ENCODE measurements at places on chromosomes 6 and 20.

- no peak for DNase-seq
These were observed 84.6 kb downstream of the FYN start for GRCh38 chr6:111788379-111789276.

GRCh38 chr6:51139950-51140385 lies 321.3 kb downstream of the TFAP2B start:
- DNase-seq: no peak

GRCh38 chr6:143141442-143141841 lies 80.8 kb downstream of the AIG1 start:
- DNase-seq: no peak

- no peak for DNase-seq
These were observed 5.0 kb upstream of the ADTRP start for GRCh38 chr6:11783524-11784064.

- no peak for DNase-seq
These were observed 172.4 kb upstream of the PDE10A start for GRCh38 chr6:165835410-165835851.

- peak; percentile 39 for DNase-seq
These were observed 5.1 kb downstream of the RREB1 start for GRCh38 chr6:7112741-7113313.

GRCh38 chr6:158649289-158650143 lies at the start of gene SYTL3:
TSS of gene SYTL3 (plus strand) at chr6:158650054. CDS start at chr6:158663269, 13,215 bp downstream.
- DNase-seq: peak; percentile 85

DNA sequence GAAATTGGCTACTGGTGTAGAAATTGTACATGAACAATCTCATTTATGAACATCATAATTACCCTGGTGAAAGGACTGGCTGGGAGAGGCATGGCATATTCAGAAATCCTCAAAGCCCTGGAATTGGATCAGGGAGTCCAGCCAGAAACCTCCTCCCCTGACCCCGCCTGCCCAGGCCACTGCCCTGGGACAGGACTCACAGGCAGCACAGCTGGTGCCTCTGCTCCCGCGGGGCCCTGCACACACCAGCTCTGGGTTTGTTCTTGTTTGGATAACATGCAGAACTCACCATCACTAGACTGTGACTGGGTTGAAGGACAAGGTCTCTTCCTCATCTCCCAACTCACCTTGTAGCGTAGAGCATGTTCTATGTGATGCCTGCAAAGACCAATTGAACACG lies 56.2 kb downstream of the AGPAT4 start:
- no peak for DNase-seq

DNA sequence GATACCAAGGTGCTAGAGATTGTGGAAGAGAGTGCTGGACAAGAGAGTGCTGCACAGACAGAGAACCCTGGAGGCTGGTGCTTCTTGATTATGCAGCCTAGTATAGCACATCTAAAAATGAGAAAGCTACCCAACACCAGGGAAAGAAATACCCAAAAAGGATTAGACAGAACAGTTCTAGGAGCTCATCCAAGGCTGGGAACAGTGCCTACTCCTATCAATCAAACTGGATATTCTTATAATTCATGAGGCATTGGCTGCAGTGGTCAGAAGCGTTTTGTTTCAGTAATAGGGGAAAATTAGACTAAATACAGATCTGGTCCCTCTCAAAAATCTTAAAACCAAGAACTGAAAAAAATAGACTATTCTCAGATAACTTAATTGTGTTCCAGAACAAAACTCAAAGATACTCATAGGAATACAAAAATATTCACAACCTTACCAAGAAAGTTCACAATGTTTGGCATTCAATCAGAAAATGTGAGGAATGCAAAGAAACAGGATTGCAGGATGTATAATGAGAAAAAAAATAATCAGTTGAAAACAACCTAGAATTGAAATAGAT lies 222.9 kb downstream of the EPHA7 start:
- DNase-seq: no peak

GRCh38 chr6:159311618-159312017 lies 142.4 kb downstream of the FNDC1 start:
- no peak for DNase-seq

DNA sequence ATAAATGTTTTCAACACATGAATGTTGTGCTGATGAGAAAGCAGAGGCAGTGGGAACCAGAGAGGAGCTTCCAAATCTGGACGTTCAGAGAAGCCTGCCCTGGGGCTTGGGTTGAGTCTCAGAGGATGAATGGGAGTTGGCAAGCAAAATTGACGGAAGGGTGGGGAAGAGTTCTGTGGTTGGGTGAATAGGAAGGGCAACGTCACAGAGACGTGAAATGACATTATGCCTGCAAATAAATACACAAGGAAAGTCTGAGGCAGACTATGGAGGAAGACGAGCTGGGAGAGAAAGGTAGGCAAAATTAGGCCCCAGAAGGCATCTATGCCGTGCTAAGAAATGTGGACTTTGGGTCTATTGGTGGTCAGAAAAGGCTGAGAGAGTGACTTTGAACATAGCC lies 25.2 kb upstream of the SGK1 start:
- no peak for DNase-seq

DNA sequence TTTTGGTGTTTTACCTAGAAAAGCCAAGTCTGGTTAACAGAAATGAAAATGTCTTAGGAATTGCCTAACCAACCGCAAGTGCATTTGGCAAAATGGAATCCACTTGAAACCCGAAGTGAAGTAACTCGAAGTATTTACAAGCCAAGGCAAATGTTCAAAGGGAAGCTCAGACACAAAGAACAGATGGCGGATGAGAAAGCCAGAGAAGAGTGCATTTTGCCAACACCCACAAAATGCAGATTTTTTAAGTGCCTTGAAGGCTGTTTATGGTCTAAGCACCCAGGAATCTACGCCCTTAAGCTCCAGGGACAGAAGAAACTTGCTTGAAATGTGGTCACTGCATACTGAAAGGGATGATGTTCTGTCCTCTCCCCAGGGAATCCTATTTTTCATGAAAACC lies 70.0 kb upstream of the TBXT start:
- DNase-seq: no peak

- no peak for DNase-seq
These were observed 24.0 kb upstream of the SGK2 start for GRCh38 chr20:43534791-43535350.
